NCI-H187 (cell line): ENCODE measurements at places on chromosomes 12 and 14.

DNA sequence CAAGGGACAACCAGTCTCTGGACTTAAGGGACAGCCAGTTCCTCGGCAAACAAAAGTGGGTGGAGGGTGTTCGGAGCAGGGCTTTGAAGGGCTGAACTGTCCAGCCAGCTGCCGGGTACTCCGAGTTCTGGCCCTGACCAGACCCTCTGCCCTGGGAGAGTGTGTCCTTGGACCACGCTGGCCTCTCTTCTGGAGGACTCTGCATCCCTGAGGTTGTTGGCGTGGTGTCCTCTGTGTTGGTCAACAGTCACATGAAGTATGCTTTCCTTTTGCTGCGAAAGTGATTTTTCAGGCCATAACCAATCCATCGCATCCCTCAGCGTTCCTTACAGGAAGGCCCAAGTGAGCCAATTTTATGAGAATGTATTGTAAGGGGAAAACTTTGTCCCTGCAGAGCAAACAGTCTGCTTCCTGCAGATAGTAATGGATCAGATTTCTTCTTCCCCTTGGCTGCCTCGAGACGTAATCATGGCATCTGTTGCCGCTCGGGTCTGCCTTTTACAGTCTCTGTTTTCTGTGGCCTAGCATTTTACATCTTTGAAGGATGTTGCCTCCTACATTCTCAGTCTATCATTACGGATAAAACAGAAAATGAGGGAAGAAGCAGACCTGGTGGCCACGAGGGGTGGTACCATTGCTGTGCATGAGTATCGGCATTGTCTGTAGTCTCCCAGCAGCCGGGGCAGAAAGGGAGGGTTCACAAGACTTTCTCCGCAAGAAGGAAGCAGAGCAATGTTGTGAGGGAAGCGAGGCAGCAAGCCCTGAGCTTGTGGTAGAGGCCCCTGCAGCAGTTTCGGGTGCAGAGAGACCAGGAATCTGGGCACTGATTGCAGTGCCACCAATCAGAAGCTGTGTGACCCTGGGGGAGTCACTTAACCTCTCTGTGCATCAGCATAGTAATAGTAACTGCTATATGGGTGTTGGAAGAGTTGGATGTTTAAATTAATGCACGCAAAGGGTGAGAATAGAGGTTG lies 47.4 kb downstream of the SMIM41 start:
- no peak for DNase-seq

- DNase-seq, result no peak
Observed at GRCh38 chr12:100789146-100789545, 5.4 kb upstream of the ANO4 start.

- no peak for DNase-seq
Observed at GRCh38 chr14:49920935-49921334, 28.1 kb downstream of the ARF6 start.

DNA sequence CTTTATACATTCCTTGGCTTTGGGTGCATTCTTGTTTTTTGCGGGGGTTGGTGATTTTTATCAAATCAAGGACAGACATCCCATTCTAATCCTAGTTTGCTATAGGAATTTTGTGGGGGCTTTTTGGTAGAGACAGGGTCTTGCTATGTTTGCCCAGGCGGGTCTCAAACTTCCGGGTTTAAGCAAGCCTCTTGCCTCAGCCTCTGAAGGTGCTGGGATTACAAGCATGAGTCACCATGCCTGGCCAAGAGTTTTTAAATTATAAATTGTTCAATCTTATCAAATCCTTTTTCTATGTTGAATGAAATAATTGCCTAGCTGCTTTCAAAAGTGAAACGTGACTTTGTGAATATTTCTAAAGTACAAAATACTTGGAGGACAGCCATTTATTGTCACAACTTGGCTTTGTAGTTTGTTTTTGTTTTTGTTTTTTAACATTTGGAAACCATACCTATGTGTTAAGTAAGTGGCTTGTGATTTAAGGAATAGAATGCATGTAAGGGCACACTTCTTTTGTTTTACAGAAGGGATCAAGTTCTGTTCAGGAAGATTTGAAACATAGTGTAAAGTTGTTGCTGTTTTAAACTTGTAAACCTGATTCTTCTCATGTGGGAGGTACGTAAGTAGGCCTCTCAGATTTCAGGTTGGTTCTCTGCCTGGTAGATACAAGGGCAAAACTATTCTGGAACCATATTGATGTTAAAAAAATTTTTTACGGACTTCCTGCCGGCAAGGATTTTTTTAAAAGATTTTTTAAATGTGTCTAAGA lies 13.4 kb downstream of the MARK3 start:
- DNase-seq, result no peak

DNA sequence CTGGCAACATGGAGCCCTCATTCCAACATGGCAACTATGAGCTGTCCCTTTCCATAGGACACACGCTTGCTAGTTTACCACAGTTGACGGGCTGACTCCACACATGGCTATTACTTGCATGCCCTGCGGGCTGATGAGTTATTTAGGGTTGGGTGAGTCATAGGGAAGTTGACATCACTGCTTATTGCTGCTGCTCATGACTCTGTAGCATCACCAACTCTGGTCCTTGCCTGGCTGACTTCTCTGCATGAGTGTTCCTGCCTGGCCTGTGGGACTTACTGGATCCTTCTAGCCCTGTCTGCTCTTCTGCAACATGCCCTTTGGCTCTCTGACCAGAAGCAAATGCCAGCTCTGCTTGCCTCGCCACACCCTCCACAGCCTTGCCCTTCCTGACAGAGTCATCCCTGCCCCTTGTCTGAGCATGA lies 199.5 kb downstream of the ANO6 start:
- no peak for DNase-seq

- no peak for DNase-seq
Observed at GRCh38 chr14:55645845-55646832, 66.1 kb downstream of the KTN1 start.

GRCh38 chr12:91355150-91356006 lies 172.8 kb upstream of the DCN start:
- DNase-seq, result no peak

DNA sequence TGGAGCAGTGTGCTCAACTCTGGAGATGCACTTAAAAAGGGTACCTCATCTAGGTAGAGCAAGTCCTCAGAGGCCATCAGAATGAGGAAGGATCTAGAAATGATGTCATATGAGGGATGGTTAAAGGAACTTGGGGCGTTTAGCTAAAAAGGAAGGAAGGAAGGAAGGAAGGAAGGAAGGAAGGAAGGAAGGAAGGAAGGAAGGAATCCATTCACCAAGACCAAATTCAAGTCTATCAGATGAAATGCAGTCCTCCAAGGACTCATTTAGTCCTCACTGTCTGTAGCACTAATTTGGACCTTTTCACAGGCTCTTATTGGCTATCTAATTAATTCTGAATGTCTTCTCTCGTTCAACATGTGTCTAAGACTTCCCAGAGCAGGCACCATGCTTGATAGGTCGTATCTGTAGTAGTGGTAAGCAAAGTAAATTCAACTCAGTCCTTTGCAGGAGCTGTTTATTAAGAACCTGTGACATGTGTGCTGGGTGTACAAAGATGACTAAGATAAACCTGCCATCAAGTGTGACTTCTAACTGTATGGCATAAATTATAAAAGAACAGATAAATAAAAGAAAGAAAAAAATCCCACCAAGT lies 63.5 kb downstream of the LLPH start:
- DNase-seq, result no peak

DNA sequence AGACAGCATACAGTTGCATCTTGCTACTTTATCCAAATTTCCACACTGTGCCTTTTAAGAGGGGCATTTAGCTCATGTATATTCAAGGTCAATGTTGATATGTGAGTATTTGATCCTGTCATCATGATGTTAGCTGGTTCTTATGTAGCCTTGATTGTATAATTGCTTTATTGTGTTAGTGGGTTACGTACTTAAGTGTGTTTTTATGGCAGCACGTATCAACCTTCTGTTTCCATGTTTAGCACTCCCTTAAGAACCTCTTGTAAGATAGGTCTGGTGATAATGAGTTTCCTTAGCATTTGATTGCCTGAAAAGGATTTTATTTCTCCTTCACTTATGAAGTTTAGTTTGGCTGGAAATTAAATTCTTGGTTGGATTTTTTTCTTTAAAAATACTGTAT lies 445.2 kb downstream of the NAV3 start:
- DNase-seq, result no peak

- DNase-seq, result no peak
Observed at GRCh38 chr14:55328317-55328716, 57.1 kb downstream of the FBXO34 start.

DNA sequence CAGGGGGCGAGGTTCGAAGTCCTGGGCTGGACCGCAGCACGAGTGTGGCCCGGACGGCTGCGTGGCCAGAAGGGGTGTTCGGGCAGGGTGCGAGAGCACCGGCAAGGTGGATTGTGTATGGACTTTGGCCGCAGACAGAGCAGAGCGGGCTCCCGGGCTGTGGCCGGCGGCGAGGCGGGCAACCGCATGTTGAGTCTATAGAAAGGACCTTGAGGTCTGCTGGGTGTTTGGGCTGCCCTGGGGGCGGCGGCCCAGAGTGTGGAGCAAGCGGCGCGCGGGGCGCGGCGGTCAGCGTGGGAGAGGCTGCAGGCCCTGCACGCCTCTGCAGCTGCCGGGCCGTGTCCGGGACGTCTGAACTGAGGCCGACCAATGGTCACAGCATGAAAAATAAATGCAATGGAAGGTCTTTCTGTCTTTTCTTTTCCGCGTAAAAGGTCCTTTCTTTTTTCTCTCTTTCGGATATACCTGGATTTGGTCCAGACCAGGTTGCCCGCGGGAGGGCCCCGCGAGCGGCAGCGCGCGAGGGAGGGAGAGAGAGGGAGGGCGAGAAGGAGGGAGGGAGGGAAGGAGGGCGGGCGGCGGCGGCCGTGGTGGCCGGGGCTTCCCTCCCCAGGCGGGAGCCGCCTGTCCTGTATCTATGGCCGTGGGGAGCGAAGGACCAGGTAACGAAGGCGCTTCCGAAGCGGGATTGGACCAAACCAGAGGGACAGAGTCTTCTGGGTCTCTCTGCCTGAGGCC lies 5.5 kb upstream of the HOXC9 start:
- no peak for DNase-seq

- no peak for DNase-seq
Observed at GRCh38 chr14:62209287-62209899, 447.2 kb downstream of the SNAPC1 start.

GRCh38 chr14:104776961-104777807 lies 18.4 kb downstream of the AKT1 start:
- no peak for DNase-seq

- DNase-seq, result peak; percentile 87
Observed at GRCh38 chr12:54159140-54159539, 29.6 kb downstream of the SMUG1 start.

- no peak for DNase-seq
Observed at GRCh38 chr14:65332141-65332871, 80.2 kb upstream of the FUT8 start.

GRCh38 chr12:124616394-124617221 lies 49.2 kb upstream of the NCOR2 start:
- DNase-seq, result no peak

- DNase-seq, result no peak
Observed at GRCh38 chr12:128671528-128672042, 152.2 kb downstream of the SLC15A4 start.

DNA sequence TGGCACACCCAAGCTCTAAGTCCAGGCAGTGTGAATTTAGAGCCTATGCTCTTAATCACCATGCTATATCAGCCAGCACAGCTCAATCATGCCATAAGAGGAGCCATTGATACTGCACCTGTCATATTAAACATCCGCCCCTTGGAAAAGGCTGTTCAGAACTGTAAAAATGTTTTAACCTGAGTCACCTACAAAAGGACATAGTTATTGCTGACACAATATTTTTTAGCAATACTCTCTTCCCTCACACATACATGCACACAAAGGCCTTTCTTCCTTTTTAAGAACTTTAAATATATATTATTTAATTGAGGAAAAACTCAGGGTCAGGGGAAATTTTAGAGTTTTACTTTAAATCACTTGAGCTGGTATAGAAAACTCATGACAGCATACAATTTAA lies 83.5 kb upstream of the ATXN7L3B start:
- DNase-seq, result no peak

DNA sequence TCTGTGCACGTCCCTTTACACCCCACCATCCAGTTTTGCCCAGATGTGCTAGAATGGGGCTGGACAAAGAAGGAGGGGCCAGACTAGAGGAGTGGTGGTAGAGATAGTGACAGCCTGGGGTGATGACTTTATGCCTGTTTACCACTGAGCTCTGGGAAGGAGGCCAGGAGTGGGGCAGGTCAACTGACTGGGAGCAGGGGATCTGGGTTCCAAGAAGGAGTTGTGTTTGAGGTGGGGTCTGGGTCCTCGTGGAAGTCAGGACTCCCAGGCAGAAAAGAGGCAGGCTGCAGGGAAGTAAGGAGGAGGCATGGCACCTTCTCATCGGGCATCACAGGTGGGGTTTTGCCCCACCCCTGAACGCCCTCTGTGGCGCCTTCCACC lies 315 bp downstream of the LTB4R2 start:
- no peak for DNase-seq

DNA sequence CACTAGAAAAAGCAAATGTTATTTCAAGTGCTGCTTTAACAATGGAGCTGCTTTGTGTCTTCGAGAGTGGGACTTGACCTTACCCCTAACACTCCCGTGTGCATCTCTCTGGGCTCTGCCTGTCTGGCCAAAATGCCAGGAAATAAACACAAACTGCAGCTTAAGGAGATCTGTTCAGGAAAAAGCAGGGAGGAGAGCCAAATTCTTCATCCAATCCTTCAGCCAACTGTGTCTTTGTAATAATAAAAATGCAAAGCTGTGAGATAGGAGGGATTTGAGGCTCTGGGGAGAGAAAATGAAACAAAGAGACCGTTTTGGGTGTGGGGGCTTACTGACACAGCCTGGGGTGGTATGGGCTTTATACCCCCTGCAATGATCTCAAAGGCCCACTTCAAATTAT lies 85.8 kb upstream of the WSCD2 start:
- DNase-seq, result no peak

- DNase-seq, result no peak
Observed at GRCh38 chr12:75447691-75448393, 32.7 kb upstream of the GLIPR1 start.

- no peak for DNase-seq
Observed at GRCh38 chr14:76777721-76778120, 16.5 kb downstream of the VASH1 start.

- no peak for DNase-seq
Observed at GRCh38 chr12:3291939-3292338, 199.1 kb upstream of the PRMT8 start.

DNA sequence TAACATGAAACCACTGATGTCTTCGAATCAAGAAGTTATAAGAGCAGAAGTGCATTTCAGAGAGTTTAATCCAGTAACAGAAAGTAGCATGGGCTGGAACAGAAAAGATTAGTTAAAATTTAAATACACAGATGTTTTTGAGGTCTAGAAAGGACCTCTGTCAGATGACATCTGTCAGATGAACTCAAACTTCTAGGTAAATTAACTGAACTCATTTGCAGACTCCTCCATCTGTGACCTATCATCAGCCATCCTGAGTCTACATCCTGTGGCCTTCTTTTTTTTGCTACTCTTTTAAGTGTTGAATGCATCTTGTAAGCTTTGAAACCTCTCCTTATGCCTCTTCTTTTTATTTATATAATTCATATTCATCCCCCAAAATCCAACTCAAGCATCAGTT lies 53.3 kb downstream of the C2CD5 start:
- DNase-seq, result no peak
